ENCODE measurements at places on chromosomes 1 and 21.

GRCh38 chr21:16592381-16592780 is 862.6 kb downstream of the USP25 start:
- peak; percentile 43 for DNase-seq

- no peak for DNase-seq
Measured at GRCh38 chr1:6197746-6198427, 1.5 kb downstream of the RPL22 start.

DNA sequence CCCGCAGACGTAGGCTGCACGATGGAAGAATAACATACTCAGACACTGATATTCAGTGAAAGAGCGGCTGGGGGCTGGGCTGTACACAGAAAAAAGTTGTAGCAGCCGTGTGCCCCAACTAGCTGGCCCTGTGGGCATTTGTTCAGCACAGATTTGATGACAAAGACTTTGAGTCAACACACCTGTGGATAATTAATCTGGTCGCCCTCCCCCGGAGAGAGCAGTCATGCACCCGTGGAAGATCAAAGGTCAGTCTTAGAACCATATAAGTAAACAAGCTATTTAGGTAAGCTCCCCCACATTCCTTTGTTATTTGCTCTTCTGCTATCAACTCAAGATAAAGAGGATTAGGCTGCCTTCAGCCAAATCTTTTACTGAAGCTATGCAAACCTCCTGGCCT is 148.4 kb upstream of the HMCN1 start:
- DNase-seq, result no peak

DNA sequence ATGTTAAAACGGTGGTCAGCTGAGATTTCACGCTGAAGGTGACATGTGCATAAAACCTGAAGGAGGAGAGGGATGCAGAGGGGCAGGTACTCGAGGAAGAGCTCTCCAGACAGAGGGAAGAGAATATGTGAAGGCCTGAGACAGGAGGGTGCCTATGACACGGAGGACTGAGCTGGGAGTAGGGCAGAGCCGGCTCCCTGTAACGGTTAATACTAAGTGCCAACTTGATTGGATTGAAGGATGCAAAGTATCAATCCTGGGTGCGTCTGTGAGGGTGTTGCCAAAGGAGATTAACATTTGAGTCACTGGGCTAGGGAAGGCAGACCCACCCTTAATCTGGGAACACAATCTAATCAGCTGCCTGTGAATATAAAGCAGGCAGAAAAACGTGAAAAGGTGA is 136.2 kb upstream of the SYT6 start:
- no peak for DNase-seq

- DNase-seq, result peak; percentile 80
Measured at GRCh38 chr1:55321942-55322341, 106.8 kb upstream of the USP24 start.

GRCh38 chr21:45041351-45041805 is 33.0 kb upstream of the ADARB1 start:
- peak; percentile 79 for DNase-seq

GRCh38 chr1:242569867-242570266 is 45.4 kb upstream of the PLD5 start:
- DNase-seq, result no peak

DNA sequence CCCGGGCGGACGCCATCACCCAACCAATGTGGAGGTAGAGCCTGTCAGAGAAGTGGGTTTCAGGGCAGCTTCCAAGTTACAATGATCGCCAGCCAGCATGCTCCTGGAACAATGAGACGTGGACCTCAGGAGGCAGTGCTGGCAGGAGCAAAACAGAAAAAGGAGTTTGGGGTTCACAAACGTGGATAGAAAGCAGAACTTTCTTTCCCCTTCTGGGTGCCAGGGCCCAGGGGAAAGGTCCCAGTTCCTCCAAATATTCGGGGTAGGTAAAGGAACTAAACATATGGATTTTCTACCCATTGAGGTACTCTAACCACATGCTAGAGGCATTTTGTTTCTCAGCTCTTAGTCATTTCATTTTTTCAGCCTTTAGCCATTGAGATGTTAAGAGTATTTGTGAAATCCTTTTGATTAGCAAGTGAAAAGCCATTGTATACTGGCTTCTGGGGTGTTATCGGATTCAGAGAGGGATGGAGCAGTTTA is 488.4 kb upstream of the ADGRL2 start:
- DNase-seq, result no peak
